Uterus (tissue), 4 donors: ENCODE measurements at places on chromosomes 7 and 10. TPM values are rescaled to one million over a fixed set of nuclear protein-coding genes. Genes with fewer than 3 reads are reported as not detected.

DNA sequence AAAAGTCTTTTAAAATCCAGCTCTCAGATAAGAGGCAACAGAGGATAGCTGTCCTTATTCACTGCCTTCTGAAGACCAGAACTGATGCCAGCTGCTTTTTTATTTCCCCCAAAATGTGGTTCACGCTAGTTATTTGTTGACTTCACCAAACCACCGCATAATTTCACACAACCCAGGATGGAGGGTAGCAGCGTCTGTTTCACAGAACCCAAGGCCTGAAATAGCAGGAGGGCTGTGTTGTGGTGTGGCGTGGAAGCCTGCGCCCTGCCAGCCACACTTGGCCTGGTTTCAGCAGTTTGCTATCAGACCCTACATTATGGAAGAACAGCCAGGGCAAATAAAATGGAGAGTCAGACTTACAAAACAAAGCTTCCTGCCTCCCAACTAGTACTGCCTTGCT lies 155.4 kb downstream of the DYNC1I1 start:
- H3K36me3 ChIP-seq: no peaks in the 10 kb centered on the region
- no peak overlapping the region for H3K4me3 ChIP-seq
- no peaks in the 10 kb centered on the region for H3K4me1 ChIP-seq
- no peak overlapping the region for H3K27ac ChIP-seq
- no peaks in the 10 kb centered on the region for H3K27me3 ChIP-seq
- no peak for DNase-seq

- no peaks in the 10 kb centered on the region for H3K27me3 ChIP-seq
- H3K36me3 ChIP-seq: no peaks in the 10 kb centered on the region
- H3K4me1 ChIP-seq: no peaks in the 10 kb centered on the region
- no peak for DNase-seq
- no peak overlapping the region for H3K27ac ChIP-seq
- no peak overlapping the region for H3K4me3 ChIP-seq
Measured at GRCh38 chr10:52108236-52108635, 205.8 kb upstream of the DKK1 start.

PNLIP gene
- total RNA-seq: not detected

GRCh38 chr7:150428671-150429451 lies 21.6 kb upstream of the GIMAP8 start:
- H3K27ac ChIP-seq: no peak overlapping the region
- no peak for DNase-seq
- no peaks in the 10 kb centered on the region for H3K36me3 ChIP-seq
- H3K4me3 ChIP-seq: no peak overlapping the region
- H3K4me1 ChIP-seq: no peaks in the 10 kb centered on the region

DNA sequence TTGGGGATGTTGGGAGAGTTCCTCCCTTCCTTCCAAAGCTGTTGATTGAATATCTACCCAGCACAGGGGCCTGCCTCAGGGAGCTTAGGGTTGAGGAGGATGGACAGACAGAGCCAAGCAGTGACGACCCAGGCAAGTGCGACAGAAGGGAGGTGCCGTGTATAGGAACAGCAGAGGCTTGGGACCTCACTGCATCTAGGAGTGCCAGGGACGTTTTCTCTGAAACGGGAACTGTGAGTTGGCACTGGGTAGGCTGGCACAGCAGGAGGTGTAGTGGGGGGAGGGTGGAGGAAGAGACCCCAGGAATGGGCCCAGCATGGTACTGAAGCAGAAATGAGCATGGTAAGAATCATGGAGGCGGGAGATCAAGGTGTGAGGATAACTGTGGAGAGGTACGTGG lies 55.3 kb upstream of the MGMT start:
- H3K27ac ChIP-seq: no peak overlapping the region
- DNase-seq: no peak
- H3K4me3 ChIP-seq: no peak overlapping the region
- no peaks in the 10 kb centered on the region for H3K4me1 ChIP-seq

GTPBP4 gene
- 49.0 TPM for total RNA-seq
